ENCODE measurements at places on chromosomes 12 and 14.

DNA sequence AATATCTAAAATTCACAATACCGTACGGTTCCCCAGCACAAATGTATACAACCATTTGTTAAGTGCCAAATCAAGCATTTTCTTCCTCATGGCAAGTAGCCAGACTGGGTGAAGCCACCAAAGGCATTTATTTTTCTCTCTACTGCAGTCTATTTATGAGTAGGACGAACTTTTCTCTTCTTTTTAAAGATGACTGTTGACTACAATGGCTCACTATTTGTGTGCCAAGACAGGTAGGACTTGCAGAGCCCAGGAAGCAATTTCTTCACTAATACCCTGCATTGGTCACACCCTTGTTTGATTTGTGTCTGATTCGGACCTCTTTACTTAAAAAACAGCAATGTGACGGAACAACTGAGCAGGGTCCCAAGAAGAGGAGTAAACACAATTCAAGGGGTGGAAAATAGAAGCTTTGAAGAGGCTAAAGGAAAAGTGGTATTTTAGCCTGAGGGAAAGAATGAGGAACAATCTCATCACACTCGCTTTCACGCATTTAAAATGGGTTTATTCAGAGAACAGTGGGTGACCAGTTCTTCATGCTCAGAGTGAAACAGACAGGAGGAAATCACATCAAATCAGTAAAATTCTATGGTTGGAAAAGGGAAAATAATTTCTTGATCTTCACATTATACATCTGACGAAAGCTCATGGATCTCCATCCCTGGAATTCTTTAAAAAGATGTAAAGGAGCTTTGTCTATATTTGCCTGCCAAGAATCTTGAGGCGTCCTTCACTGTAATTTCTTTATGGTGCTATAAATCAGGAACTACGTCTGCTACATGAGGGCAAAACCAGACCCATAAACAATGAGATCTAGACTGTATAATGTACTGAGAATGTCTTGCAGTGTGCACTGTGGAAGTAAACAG lies 183.8 kb downstream of the PPM1H start:
- no peak for DNase-seq

GRCh38 chr12:92602930-92603623 lies 99.7 kb upstream of the PLEKHG7 start:
- DNase-seq = no peak

DNA sequence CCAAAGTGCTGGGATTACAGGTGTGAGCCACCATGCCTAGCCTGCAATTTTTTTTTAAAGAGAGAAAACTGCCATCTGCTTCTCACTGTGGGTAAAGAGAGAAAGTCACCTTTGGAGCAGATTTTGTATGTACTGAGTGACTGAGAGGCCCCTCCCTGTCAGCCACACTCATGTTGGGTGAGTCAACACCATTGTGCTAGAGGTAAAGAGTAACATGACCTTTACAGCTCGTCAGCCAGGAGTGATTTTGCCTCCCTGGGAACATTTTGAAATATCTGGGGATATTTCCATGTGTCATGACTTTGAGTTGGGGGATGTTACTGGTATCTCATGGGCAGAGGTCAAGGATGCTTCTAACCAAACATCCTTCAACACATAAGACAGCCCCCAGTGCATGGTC lies 115.2 kb downstream of the KSR2 start:
- no peak for DNase-seq

- no peak for DNase-seq
These were observed 5.3 kb upstream of the GLTP start for GRCh38 chr12:109885616-109886015.

- DNase-seq = no peak
These were observed 926 bp upstream of the CMKLR1 start for GRCh38 chr12:108340037-108340436.

DNA sequence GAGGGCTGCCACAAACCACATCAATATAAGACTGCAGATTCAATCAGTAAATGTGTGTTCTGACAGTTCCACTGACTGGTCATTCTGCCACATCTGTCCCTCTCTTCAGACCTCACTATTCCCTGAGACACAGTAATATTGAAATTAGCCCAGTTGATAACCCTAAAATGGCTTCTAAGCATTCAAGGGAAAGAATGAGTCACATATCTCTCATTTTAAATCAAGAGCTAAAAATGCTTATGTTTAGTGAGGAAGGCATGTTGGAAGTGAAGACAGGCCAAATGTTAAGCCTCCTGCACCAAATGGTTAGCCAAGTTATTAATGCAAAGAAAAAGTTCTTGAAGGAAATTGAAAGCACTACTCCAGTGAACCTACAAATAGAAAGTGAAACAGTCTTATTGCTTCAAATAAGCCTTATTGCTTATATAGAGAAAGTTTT lies 24.5 kb upstream of the KIF21A start:
- no peak for DNase-seq

DNA sequence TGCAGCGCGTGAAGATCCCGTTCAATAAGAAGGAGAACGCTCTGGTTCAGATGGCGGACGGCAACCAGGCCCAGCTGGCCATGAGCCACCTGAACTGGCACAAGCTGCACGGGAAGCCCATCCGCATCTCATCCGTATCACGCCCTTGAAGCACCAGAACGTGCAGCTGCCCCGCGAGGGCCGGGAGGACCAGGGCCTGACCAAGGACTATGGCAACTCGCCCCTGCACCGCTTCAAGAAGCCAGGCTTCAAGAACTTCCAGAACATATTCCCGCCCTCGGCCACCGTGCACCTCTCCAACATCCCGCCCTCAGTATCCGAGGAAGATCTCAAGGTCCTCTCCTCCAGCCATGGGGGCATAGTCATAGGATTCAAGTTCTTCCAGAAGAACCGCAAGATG lies 131.9 kb upstream of the FUT8 start:
- DNase-seq = no peak

GRCh38 chr12:15584366-15585041 lies 204.7 kb downstream of the EPS8 start:
- no peak for DNase-seq

DNA sequence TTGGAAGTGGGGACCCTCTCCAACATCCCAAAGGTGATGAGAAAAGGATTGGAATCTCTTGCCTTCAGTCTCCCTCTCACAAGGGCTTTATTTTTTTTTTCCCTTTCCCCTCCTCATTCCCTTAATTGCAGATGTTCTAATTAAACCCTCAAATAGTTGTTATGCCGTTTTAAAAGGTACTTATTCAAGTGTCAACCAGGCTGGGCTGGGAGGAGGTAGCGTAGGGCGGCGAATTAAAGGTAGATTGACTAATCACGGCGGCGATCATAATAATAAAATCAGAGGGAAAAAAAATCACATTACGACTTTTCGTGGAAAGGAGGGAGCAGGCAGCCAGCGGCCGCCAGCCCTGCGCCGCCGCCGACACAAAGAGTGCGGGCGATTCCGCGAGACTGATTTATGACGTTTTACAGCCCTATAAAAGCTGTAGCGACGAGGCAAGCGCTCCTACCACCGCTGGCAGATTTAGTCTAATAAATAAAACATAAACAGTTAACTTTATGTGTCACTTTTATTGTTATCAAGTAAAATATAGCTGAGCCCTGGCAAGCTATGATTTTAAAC lies 1.7 kb upstream of the HOXC4 start:
- peak; percentile 87 for DNase-seq

- DNase-seq = peak; percentile 11
These were observed 14.8 kb upstream of the PPTC7 start for GRCh38 chr12:110597885-110598284.

DNA sequence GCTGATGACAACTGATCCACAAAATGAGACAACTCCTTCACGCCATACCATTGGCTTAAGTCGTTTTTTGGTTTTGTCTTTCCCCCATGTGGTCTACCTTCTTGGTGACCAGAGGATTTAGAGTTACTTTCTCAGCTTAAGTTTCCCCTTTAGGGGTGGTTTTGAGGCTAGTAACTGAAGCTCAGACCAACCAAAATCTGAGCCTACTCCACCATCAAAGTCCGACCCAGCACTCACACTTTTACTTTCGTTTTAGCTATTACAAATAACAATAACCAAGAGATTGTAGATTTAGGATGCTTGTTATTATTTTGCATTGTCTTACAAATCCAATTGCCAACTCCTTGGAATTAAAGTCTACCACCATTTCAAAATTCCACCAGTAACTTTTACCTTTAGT lies 130.6 kb upstream of the MDM1 start:
- no peak for DNase-seq

DNA sequence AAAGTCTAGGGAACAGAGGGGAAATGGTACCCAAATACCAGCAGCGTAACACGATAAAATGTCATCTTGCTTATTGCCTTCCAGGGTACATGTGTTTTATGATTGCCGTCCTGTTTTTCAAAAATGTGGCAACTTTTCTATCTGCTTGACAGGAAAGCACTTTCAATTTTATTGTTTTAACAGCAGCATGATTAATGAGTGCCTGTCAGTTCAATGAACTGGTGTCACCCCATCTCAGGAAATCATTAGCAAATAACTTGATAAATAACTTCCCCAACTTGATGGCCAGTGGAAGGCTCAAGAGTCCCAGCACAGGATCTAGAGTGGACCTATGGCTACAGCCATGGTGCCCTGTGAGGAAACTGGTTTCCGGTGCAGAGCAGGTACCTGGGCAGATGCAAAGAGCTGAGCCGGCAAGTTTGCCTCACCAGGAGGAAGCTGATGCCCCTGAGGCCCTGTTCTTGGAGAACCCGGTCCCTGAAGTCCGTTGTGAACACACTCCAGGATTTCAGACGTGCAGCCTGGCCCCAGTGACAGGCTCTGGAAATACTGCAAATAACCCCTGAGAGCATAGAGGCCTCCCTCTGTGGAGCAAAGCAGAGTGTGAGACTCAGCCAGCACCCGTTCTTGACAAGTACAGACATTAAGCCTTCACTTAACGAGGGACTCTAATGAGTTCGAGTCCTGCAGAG lies 173.5 kb upstream of the SFSWAP start:
- DNase-seq = no peak

GRCh38 chr12:75976113-75976512 lies 55.5 kb downstream of the PHLDA1 start:
- DNase-seq = no peak

DNA sequence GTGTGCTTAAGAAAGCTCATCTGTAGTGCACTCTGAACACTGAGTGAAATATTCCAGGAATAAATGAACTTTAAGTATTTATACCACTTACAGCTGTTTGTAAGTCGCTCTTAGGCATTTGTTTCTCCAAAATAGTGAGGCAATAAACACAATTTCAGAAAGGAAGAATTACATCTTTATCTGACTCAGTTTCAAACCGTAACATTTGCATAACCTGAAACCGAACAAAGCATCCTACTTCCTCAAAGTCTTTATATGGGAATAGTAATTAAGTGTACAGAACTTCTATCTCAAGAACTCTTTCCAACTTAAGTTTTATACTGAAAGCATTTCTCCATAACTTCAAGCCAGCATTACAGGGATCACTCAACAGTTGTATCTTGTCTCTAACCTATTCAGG lies 58.4 kb downstream of the SOX5 start:
- DNase-seq = no peak

GRCh38 chr12:93634416-93634815 lies 42.8 kb upstream of the CRADD start:
- no peak for DNase-seq

DNA sequence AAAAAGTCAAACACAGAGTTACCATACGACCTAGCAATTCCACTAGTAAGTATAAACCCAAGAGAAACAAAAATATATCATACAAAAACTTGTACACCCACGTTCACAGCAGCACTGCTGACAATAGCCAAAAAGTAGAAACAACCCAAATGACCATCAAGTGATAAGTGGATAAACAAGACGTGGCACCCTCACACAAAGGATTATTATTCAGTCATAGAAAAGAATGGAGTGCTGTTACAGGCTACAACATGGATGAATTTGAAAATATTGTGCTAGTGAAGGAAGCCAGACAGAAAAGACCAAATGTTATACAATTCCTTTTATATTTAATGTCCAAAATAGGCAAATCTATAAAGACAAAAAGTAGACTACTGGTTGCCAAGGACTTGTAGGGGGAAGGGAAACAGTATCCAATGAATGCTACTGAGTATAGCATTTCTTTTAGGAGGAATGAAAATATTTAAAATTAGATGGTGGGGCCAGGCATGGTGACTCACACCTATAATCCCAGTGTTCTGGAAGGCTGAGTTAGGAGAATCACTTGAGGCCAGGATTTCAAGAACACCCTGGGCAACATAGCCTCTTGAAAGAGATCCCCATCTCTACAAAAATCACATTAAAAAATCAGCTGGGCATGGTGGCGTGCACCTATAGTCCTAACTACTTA lies 41.9 kb downstream of the SPTLC2 start:
- DNase-seq = no peak

DNA sequence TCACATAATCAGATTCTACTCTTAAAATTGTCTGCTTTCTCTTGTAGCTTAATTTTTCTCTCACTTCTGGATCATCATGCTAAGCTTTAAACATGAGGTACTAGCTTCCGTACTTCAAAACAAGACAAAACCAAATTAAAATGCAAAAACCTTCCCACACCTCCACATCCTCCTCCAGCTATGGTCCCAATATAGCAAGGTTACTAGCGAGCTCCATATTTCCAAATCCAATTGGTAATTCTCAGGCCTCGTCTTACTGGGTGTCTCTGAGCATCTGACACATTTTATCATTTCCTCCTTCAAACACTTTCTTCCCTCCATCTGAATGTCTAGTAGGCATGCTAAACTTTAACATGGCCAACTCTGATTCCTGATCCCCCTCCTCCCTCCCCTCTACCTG lies 7.9 kb upstream of the PAPOLA start:
- no peak for DNase-seq

GRCh38 chr14:68911594-68912227 lies 67.4 kb downstream of the ACTN1 start:
- DNase-seq = peak; percentile 82

DNA sequence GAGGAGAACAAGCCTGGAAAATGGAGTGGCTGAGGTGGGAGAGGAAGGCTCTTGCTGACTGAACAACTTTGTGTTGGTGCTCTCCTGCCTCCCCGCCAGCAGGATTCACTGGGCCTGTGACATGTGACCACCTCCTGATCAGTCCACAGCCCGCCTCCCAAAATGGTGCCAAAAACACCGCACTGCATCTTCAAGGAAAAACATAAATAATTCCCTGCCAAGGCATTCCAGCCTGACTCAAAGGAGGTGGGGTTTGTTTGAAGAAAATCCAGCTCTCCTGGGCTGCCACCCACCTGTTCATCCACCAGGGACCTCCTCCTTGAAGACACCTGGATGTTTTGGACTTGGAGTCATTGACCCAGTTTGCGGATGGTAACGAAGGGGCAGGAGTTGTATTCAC lies 83.8 kb upstream of the PIWIL1 start:
- no peak for DNase-seq

- DNase-seq = no peak
These were observed 210.4 kb downstream of the CHST11 start for GRCh38 chr12:104667139-104667538.

DNA sequence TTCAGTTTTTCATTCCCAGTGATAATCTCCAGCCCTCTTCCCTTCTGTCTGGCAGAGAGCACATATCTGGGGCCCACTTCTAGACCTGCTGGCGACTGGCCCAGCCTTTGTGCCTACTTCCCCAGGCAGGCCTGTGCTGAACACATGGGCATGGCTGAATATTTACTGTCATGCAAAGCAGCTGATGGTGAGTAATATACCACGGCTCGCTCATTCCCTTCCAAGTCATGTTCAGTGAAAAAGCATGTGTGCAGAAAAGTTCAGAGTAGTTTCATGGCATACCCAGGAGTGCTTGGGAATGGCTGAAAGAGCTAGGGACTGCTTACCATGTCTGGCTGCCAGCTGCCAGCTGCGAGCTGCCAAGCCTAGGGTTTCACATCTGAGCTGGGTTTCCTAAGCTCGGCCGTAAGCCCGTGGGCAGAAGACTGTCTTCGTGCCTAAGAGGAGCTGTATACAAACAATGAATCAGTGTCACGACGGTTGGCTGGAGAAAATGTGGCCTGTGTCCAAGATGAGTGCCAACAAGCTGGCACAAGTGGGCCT lies 179.9 kb upstream of the PELI2 start:
- DNase-seq = no peak

GRCh38 chr12:5808981-5809380 lies 136.1 kb downstream of the ANO2 start:
- DNase-seq = no peak
